ENCODE measurements at places on chromosomes 7 and 10. TPM values are rescaled to one million over a fixed set of nuclear protein-coding genes. Genes with fewer than 3 reads are reported as not detected.

Gene UCMA
- not detected for total RNA-seq

Gene PPP1R9A
- 14.7 TPM for total RNA-seq

Gene C10orf62
- total RNA-seq: not detected

Gene CCDC146
- total RNA-seq: 3.7 TPM

Gene MINPP1
- 27.2 TPM for total RNA-seq

Gene GNG11
- 0.56 TPM for total RNA-seq

Gene C10orf53
- 0.25 TPM for total RNA-seq

Gene MKX
- 0.42 TPM for total RNA-seq

Gene CYP2C9
- not detected for total RNA-seq

Gene MUC12
- total RNA-seq: 1.0 TPM

Gene SPDYE9
- 0.25 TPM for total RNA-seq

Gene NFKB2
- 7.5 TPM for total RNA-seq

Data from glutamatergic neuron (in vitro differentiated cells).